ENCODE measurements at places on chromosomes 4 and X. TPM values are rescaled to one million over a fixed set of nuclear protein-coding genes. Genes with fewer than 3 reads are reported as not detected.

- no peak for DNase-seq
These were observed 5.8 kb downstream of the MAEA start for GRCh38 chr4:1295405-1296055.

DNA sequence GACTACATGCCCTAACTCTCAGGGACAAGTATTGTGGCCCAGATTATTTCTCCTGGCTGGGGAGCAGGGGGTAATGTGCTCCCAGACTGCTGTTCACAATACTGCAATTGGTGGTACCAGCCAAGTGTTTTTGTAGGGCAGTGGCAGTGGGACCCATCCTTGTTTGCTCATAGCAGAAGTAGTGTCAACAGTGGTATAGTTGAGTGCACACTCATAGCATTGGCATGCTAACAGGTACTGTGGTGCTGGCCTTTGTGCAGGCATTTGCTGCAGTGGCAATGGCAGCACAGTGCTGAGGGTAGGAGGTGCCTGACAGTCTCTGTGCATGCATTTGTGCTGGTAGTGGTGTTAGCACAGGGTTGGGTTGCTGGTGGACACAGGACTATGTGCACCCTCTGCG is 995.0 kb downstream of the SH3BGRL start:
- DNase-seq, result no peak

- no peak for DNase-seq
These were observed 235.5 kb upstream of the MID1 start for GRCh38 chrX:10855845-10856244.

DNA sequence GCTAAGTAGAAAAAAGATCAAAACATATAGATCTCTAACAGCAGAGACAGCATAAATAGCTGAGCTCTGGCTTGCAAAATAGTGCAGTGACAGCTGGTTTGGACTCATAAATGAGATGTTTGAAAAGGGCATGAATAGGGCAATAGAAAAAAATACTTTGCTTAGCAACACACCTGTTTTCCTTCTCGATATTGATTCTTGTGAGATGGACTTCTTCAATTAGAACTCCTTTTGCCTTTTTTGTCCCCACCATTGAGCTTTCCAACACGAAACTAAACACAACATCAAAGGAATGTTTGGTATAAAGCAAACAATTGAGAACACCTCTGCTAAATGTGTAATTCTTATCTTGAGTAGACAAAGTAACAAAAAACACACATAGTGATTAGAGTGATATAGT is 726.3 kb downstream of the RAPGEF2 start:
- DNase-seq, result peak; percentile 46

DNA sequence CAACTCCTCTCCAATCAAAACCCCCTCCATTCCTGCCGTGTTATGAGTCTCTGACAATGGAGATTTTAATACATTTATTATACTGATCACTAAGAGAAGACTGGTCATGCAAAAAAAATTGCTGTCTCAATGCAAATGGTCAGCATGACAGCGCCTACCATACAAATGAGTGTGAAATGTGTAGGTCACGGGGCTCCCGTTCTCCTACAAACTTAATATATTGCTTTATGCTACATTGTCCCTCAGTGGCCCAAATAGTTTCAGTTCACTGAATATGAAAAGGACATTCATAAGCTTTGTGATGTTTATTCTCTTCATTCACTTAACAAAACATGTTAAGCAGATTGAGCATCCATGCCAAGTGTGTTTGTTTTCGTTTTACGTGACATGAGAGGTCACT is 116.1 kb downstream of the SPANXN3 start:
- no peak for DNase-seq

- peak; percentile 45 for DNase-seq
These were observed 187.0 kb upstream of the S100G start for GRCh38 chrX:16462912-16463311.

DMP1 gene
- total RNA-seq, result not detected

DNA sequence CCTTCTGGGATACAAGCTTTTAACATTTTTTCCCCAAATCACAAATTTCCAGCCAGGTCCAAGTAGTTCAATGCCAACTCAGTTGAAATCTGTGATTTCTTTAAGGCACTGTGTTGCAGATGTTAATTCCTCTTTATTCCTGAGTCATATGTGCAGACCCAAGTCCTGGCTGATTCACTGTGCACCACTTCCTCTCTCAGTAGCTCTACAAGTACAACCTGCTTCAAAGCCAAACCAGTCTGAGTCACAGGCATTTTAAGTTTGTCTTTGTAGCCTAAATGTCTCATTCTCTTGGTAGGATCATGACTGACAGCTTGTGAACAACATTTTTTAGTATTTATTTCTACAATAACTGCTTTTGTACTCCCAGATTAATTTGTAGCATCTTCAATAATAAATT is 165.6 kb upstream of the S100G start:
- DNase-seq, result peak; percentile 95

All from LHCN-M2 (cell line).